ENCODE measurements at places on chromosomes 4 and X.

DNA sequence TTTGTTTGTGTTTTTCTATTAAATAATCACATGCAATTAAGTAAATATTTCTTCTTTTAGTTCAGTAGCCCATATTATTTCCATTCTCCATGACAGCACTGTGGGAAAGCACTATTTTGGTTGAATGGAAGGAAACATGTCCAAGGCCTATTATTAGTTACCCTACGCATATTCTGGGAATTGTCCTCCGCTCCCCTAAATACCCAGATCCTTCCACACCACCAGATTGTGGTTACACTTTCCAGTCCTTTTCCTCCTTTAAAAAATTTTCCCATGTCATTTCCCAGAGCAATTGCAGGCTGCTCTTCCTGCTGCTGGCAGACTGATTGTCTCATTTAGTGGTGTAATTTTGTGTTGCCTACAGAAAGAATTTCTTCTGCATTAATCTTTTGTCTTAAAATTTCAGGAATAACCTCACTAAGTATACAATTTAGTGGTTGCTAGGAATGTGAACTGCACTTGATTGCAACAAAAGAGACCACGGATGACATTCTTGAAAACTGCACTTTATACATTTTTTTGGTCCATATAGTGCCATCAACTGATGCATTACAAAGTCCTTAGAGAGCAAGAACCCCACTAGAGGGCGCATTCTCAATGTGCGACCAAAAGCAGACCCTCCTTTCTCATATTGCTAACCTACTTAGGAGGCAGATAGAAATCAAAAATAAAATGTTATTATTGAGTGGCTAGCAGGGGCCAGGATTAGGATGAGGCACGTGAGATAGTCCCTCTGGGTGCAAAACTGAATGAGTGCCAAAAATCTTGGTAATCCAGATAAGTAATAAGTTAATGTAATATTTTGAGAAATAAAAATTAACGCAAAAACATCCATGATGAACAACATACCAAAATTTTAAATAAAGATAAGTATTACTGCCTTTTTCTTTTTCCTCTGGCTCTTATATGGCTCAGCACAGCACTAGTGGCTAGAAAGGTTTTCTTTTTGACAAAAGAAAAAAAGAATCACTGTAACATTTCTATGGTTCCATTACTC is 98.8 kb upstream of the IQCM start:
- DNase-seq = peak; percentile 28

- DNase-seq = no peak
These were observed 1.6 kb downstream of the NAT8L start for GRCh38 chr4:2060611-2061185.

DNA sequence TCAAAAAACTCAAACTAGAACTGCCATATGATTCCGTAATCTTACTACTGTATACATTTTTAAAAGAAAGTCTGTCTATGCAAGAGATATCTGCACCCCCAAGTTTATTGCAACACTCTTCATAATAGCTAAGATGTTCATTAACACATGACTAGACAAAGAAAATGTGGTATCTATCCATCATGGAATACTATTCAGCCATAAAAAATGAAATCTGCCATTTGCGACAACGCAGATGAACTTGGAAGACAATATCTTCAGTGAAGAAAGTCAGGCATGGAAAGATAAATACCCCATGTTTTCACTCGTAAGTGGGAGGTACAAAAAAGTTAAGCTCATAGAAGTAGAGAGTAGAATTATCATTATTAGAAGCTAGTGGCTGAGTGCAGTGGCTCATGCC is 87.3 kb upstream of the DHRSX start:
- no peak for DNase-seq

DNA sequence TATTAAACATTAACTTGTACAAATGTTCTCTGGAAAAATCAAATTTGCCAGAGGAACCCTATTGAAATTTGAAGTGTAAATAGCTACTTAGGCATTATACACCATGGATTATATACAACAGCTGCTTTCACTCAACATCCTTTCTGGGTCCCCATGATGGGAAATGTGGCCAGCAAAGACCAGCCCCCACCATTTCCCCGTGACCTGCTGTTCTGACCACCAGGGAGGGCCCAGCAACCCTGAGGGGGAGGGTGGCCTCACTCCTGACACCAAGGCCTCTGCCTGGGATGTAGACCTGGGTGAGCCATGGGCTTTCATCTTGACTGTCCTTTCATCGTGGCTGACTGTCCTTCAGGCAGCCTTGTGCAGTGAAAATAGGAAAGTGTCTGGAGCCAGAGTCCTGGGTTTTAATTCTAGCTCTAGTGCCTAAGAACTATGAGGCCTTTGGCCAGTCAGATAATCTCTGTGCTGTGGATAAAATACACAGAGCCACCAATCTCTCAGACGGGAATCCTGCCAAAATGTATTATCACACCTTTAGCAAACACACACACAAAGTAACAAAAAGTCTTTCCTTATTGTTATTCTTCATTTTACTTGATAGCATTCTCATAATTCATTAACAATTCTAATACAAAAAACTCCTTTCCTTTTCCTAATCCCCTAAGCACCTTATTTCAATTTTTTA is 45.1 kb downstream of the NR3C2 start:
- no peak for DNase-seq

DNA sequence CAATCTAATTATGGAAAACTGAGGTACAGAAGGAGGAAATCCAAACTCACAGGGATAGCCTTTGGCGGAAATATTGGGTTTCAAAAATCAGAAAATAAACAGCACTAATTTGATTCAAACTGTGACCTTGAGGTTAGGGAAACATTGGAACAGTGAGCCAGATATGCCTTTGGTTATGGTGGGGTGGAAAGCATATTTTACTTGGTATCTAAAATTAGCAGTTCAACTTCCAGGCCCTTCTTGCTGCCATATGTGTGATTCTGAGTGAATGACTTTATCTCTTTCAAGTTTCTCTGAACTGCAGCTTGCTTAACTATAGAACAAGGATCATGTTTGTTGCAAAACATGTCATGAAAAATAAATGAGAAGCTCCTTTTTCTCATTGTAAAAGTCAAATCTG is 240.9 kb upstream of the VEGFC start:
- DNase-seq = no peak

DNA sequence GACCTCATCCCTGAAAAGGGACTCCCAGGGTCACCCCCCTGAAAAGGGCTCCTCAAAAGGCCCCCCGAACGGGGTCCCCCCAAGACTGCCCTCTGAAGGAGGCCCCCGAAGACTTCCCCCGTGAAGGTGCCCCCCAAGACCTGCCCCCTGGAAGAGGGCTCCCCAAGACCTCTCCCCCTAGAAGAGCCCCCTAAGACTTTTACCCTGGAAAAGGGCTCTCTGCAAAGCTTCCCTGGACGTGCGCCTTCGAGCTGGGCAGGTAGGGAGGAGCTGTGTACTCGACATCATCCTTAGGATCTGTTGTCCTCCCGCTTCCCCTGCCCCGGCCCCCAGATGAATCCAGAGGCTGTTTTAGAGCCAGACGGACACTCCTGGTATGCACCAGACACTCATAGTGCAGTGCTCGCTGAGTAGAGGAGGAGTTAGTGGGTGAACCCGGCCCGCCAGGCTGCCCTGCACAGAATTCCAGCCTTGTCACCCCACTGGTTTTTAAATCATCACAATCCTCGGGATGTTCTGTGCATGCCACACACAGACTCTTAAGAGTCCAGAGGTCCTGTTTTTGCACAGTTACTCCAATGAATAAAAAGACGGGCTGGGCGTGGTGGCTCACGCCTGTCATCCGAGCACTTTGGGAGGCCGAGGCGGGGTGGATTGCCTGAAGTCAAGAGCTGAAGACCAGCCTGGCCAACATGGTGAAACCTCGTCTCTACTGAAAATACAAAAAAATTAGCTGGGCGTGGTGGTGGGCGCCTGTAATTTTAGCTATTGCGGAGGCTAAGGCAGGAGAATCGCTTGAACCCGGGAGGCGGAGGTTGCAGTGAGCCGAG is 5.7 kb upstream of the SLC25A6 start:
- no peak for DNase-seq

DNA sequence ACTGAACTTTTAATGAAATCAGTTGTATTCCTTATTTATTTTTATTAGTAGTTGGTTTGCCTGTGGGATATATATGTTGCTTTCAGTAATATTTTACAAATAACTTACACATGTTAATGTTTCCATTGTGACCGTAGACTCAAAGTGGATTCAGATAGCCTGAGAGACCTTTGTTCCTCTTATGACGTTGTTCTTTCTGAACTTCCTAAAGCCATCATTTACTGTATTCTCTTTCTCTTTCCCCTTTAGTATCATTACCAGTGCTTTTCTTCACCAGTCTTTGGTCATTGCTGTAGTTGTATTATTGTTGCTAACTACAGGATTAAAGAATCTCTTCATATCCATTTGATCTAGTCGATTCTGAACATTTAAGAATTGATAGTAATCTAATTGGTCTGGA is 4.3 kb downstream of the STIM2 start:
- DNase-seq = no peak

DNA sequence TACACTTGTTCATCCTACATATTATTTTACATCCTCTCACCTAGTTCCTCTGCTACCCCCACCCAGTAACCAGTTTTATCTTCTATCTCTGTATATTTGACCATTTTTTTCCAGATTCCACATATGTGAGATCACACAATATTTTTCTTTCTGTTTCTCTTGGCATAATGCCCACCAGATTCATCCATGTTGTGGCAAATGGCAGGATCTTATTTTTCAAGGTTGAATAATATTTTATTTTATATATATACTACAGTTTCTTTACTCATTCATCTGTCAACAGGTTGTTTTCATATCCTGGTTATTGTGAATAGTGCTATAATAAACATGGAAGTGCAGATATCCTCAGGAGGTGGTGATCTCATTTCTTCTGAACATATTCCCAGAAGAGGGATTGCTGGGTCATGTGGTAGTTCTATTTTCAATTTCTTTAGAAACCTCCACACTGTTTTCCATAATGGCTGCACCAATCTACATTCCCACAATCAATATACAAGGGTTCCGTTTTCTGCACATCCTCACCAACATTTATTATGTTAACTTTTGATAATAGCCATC is 48.2 kb downstream of the THAP9 start:
- no peak for DNase-seq

- DNase-seq = no peak
These were observed 567.8 kb upstream of the CPEB2 start for GRCh38 chr4:14434483-14434882.

DNA sequence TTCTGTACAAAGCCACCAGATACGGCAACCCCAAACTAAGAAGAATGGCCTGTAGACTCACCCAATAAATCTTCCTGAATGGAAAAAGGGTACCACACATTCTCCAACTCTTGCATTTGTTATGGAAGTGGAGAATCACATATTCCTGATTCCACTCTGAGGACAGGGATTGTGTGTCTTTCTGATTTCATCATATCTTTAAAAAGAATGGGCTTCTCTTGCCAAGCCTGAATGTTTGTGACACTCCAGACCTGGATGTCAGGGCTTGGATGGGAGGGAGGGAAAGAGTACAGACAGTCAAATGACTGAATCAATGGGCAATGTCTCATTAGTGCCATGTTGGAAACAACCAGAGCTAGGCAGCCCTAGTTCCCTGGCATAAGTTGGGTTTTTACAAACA is 77.4 kb downstream of the PLAC1 start:
- no peak for DNase-seq

DNA sequence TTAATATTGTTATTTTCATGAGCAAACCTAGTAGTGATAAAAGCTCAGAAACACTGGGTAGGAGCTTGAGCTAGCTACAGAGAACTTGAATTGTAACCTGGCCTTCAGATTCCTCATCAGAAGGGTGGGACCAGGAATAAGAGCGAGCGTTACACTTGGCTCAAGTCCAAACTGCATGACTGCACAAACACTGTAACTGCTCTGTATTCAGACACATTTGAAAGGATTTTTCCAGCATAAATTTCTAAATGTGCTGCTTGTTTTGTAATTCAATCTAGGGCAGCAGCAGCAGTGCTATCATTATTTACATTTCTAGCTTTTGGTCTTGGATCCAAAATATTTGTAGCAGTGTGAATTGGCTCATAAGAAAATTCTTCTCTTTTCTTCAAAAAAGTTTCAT is 133.0 kb upstream of the TMLHE start:
- DNase-seq = no peak

DNA sequence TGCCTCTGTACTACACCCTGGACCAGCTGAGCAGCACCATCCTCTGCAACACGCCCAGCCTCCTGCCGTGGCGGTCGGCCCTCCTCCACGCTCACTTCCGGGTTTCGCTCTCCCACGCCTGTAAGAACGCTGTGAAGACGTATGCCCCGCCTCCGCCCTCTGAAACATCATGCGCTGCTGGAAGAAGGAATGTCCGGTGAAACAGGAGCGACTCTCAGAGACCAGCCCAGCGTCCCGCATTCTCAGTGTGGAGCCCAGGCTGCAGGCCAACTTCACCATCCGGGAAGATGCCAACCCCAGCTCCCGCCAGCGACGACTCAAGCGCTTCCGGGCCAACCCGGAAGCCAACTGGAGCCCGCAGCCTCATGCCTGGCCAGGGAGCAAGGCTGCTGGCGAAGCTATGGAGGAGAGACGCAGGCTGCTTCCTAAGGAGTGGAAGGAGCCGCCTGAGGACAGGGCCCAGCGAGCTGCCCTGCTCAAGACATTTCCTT is 186.1 kb upstream of the SLITRK2 start:
- DNase-seq = no peak

DNA sequence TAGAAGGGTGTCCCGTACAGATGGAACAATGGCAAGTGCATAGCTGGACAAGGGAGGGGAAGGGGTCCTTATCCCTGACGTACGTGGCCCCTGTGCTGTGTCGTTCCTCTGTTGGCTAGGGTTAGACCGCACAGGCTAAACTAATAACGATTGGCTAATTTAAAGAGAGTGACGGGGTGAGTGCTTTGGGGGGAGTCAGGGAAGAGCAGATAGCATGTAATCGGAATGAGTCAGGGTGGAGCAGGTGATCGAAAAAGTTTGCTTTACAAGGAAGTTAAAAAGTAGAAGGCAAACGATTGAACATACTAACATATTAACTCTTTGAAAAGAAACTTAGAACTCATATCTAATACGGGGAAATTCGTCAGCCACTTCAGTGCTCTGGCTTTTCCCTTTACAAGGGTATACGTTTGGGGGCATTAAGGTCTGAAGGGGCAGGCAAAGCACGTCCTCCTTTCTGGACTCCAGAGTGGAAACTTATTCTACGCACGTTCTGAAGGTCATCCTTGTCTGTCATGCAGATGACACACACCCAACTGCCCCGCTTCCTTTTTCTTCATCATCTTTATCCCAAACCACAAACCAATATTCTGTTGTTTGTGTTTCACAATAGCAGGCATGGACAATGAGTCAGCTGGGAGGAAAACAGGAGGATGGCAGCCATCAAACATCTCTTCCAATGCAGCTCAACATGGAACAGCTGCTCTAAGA is 10.2 kb upstream of the CRLF2 start:
- DNase-seq = no peak

GRCh38 chrX:148024425-148025148 is 43.5 kb downstream of the FMR1NB start:
- no peak for DNase-seq

DNA sequence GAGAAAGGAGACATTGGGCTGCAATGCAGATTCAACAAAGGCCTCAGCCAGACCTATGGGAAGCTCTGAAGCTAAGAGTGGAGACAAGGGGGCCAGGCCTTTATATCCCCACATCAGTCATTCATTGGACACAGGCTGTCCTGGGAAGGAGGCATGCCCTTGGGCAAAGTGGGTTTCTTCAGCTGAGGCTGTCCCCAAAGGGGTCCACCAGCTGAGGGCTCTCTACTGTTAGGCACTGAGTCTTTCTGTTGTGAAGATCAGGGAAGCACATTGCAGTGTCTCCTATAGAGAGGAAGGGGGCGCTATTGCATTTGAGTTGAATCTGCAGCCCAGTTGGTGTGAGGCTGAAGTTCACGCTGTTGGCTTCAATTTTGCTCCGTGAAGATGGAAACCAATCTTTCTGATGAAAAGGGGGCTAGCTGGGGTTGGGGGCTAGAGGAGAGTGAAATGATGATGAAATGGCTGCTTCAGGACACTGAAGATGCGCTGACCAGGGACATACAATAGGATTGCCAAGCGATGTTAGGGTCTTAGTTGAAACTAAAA is 48.0 kb downstream of the SLC25A5 start:
- DNase-seq = peak; percentile 56
